ENCODE measurements at places on chromosomes 11 and 22.

- no peak for DNase-seq
Observed at GRCh38 chr11:120147950-120148270, 10.0 kb upstream of the TRIM29 start.

- DNase-seq = no peak
Observed at GRCh38 chr11:114440121-114440860, 1.0 kb downstream of the REXO2 start.

DNA sequence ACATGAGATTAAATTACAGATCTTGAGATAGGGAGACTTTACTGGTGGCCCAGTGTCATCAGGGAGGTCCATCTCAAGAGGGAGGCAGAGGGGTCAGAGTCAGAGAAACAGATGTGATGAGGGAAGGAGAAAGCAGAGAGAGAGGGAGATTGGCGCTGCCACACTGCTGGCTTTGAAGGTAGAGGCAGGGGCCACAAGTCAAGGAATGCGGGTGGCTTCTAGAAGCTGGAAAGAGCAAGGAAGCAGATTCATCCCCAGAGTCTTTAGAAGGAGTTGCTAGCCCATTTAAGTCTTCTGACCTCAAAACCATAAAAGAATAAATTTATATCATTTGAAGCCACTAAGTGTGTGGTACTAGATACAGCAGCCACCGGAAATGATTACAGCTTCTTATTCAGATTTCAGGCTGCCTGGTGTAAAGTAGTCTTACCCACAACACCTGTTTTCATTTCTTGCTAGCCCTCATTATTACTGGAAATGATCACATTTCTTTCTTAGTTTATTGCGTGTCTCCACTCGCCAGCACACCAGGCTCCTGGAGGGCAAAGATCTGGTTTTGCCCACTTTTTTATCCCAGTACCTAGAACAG, 12.6 kb upstream of the SERPINH1 start:
- DNase-seq = no peak

GRCh38 chr11:72738199-72739141, 13.7 kb downstream of the ARAP1 start:
- DNase-seq = no peak

GRCh38 chr11:127939000-127939399, 648.4 kb downstream of the ETS1 start:
- no peak for DNase-seq

GRCh38 chr11:72195518-72196270, 3.8 kb downstream of the FOLR1 start:
- no peak for DNase-seq
